NCI-H1436 (cell line): ENCODE measurements at places on chromosomes 7 and 10.
A peak's percentile ranks its signal among the peaks of the same experiment; 100 is the strongest.

GRCh38 chr7:112001091-112001826 is 204.9 kb downstream of the DOCK4 start:
- no peak for DNase-seq

DNA sequence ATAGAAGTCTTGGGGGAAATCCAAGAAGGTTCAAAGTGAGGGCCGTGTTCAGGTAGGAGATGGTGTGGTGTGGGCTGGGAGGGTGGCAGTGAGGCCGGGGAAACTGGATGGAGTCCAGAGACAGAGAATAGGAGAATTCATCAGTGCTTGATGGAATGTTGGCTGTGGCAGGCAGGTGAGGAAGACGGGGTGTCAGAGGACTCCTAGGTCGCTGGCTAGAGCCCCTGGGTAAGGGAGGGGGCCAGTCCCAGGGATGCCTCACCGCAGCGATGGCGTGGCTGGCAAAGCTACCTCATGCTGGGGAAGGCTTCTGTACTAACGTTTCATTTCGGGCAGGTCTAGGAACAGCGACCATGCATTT is 373.0 kb downstream of the RPS24 start:
- DNase-seq: no peak

DNA sequence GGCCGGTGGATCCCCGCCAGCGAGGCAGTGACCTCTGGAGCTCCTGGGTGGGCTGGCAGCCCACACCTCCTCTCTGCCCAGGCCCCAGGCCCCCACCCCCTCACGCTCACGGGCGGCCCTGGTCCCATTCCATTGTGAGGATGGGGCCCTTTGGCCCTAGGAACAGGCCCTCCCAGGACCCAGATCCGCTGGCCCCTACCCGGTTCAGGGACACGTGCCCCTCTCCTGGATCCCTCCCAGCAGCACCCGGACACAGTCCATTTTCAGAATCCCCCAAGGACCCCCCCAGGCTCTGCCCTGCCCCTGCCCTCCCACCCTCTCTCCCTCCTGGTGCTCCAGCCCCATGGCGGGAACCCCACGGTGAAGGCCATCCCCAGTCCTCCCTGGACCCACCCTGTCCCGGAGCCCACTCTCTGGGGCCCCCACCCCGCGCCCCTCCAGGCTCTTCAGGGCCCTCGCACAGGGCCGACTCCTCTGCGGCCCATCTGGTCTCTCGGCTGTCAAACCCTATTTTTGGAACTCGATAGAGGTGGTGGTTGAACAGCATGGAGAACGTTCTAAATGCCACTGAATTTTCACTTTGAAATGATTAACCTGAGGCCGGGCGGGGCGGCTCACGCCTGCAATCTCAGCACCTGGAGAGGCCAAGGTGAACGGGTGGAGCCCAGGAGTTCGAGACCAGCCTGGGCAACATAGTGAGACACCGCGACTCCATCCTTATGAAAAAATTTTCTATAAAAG is 8.1 kb downstream of the ADAP1 start:
- DNase-seq: no peak

DNA sequence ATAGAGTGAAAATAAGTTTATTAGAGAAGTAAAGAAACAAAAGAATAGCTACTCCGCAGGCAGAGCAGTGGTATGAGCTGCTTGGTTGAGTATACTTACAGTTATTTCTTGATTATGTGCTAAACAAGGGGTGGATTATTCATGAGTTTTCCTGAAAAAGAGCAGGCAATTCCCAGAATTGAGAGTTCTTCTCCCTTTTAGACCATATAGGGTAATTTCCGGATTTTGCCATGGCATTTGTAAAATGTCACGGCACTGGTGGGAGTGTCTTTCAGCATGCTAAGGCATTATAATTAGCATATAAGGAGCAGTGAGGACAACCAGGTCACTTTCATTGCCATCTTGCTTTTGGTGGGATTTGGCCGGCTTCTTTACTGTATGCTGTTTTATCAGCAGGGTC is 25.7 kb upstream of the GALNT17 start:
- DNase-seq: no peak

- no peak for DNase-seq
Measured at GRCh38 chr10:70956029-70956759, 67.8 kb upstream of the PCBD1 start.

- no peak for DNase-seq
Measured at GRCh38 chr10:94361171-94361794, 1.5 kb downstream of the NOC3L start.

DNA sequence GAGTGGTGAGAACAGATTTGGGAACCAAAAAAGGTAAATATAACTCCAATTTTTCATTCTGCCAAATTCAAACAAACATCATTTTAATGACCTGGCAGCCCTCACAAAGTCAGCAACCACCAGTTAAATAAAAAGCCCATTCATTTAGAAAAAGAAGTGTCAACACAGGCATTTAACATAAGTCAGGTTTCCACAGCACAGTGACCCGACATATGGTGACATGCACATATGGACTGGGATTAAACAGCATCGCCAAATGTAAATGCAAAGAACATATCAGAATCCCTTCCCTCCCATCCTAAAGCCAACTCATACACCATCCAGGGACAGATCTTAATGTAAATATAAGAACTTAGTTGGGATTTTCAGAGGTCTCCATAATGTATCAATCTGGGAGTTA is 293.2 kb downstream of the FGFR2 start:
- no peak for DNase-seq

- DNase-seq: no peak
Measured at GRCh38 chr7:39464350-39465054, 101.7 kb upstream of the YAE1 start.

- peak; percentile 2 for DNase-seq
Measured at GRCh38 chr7:47371733-47372368, 210.1 kb downstream of the TNS3 start.

DNA sequence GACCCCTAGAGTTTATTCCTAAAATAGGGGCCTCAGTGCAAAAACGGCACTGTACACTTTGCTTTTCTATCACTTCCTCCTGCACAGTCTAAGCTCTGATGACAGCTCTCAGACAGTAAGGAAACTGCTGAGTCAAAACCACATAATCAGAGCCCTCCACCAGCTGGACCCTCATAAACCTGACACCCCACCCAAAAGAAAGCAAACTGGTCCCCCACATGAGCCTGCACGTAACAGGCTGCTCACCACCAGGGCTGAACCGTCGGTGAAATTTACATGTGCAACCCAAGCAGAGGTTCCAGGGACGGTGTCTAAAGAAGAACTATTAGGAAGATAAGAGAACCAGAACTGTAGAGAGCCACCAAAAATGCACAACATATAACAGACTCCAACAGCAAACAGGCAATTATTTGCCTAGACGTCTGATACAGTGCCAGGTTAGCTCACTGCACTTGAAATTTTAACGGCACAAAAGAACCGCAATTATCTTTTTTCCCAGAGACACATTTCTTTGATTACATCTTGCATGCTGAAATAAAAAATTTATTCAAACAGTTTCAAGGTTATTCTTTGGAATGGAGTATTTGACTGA is 19.6 kb downstream of the SGMS1 start:
- peak; percentile 40 for DNase-seq

GRCh38 chr7:144384555-144385245 is 18.8 kb downstream of the NOBOX start:
- DNase-seq: no peak
